ENCODE measurements at places on chromosomes 6 and 20.

- no peak for DNase-seq
Measured at GRCh38 chr6:125884634-125885371, 71.8 kb upstream of the HINT3 start.

DNA sequence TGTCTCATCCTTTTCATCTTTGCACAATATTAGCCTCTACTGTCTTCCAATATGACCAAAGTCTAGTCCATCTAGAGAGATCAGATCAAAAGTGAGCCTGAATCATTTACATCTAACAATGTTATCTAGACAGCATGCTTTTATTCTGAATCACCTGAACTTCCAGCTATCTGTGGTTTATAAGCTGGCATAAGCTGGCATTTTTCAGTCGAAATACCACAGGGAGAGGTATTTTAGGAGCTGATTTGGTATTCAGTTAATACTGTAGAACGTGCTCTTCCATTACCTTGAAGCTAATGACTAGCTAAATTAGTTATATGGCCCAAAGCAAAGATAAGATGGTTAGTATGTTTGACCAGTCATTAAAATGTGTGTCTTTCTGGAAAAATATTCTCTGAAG is 188.3 kb upstream of the AGPAT4 start:
- DNase-seq = no peak

GRCh38 chr6:109291902-109292301 is 90.4 kb downstream of the CD164 start:
- DNase-seq = no peak

- DNase-seq = no peak
Measured at GRCh38 chr6:130417951-130418350, 52.1 kb downstream of the TMEM200A start.

GRCh38 chr6:2796861-2797260 is 31.7 kb downstream of the WRNIP1 start:
- DNase-seq = peak; percentile 64

DNA sequence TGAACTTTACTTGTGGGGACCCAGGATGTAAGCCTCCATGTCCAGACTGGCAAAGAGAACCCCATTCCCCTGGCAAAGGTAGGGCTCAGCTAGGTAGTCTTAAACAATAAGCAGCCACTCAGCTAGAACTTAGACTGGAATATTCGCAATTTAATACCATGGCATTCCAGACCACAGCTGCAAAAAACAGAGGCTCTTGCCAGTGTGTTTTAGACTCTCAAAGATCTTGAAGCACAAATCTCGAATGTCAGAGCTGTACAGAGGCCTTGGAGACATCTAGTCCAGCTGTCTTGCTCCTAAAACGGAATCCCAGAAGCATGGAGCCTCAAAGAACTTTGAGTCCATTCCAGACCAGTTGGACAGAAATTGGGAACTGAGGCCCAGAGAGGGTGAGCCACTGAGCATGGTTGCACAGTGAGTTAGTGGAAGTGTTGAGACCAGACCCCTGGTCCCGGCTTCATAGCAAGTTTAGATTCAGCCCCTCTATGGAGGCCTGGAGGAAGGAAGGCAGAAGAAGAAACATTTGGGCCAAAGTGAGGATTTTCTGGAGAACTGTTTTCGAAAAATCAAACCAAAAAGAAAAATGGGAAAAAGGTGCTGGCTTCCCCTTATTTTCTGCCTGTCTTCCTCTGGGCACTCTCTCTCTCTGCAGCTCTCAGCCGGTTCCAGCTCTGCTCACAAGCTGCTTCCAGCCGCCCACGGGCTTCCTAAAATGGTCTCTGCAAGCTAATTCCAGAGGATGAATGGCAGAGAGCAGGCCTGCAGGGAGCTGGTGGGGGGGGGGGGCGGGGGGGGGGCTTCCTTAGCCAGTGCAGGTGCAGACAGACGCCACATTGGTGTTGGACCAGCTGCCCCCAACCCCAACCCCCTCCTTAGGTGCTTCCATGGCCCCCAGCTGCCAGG is 32.4 kb downstream of the AAR2 start:
- DNase-seq = no peak

GRCh38 chr6:47308198-47308517 is 1.5 kb downstream of the TNFRSF21 start:
- DNase-seq = no peak

DNA sequence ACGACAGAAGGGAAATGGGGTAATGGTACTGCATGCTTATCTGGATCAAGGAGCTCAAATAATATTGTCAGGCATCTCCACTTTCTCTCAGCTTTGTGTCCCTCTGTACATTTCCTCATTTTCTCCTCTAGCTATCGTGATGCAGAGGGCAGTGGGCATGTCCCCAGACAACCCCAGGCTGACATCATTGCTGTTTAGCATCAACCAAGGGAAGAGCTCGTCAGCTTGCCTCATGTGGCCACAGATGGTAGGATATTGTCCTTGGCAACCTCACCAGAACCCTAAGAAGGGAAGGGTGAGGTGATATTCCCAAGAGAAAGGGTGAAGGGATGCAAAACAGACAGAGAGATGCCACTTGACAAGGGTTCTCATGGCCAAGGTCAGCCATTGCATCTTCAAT is 58.3 kb downstream of the MAFB start:
- peak; percentile 21 for DNase-seq

- DNase-seq = no peak
Measured at GRCh38 chr6:147087641-147088040, 116.6 kb upstream of the STXBP5 start.

- DNase-seq = no peak
Measured at GRCh38 chr20:63492518-63492917, 6.4 kb downstream of the EEF1A2 start.

GRCh38 chr6:135411339-135411738 is 86.2 kb downstream of the AHI1 start:
- DNase-seq = no peak

Data from inflammatory macrophage treated with lipopolysaccharide for 1 hour (primary cell).